ENCODE measurements at places on chromosomes 16 and 17. TPM values are rescaled to one million over a fixed set of nuclear protein-coding genes. Genes with fewer than 3 reads are reported as not detected.
A peak's percentile ranks its signal among the peaks of the same experiment; 100 is the strongest.

VAT1L gene
- not detected for total RNA-seq

OTOP3 gene
- not detected for total RNA-seq

DNA sequence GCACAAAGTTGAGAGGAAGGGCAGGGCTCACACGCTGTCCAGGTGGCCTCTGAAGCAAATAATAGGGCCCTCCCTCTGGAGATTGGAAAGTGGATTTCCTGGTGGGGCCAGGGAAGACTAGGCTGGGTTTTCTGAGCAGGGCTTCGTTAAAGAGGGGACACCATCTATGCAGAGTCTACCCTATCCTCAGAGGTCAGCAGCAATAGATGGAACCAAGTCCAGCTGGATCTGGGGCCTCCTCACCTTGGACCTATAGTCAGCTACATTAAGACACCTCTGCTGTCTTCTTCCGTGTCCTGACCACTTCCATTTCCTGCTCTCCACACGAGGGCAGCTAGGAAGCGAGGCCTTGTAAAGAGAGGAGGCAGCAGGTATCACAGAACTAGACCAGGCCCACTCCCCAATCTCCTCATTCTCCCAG is 14.7 kb upstream of the ST6GALNAC1 start:
- H3K36me3 ChIP-seq = no peaks in the 10 kb centered on the region
- DNase-seq = no peak
- peak overlapping the region; percentile 59 for H3K27ac ChIP-seq
- peaks cover 20% of the 10 kb centered on the region for H3K4me1 ChIP-seq

DNA sequence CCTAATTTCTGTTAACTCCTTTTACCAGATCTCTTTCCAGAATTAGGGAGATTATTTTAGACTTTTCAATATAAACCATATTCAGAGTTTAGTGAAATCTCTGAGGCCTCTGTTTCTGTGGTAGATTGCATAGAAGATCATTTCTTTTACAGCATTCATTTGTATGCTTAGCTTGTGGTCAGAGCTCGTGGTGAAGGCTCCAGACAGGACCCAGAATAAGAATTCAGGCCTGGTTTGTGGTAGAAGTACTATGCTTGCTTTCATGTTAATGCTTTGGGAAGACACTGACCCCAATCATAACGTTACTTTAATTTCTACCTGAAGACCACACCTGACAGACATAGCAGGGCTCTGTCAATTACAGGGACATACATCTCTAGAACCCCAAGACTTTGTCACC is 258.1 kb downstream of the FTO start:
- H3K27me3 ChIP-seq = no peaks in the 10 kb centered on the region
- H3K4me3 ChIP-seq = no peak overlapping the region
- H3K27ac ChIP-seq = no peak overlapping the region
- no peaks in the 10 kb centered on the region for H3K36me3 ChIP-seq

- no peak overlapping the region for H3K4me3 ChIP-seq
- H3K27ac ChIP-seq = no peak overlapping the region
- H3K27me3 ChIP-seq = no peaks in the 10 kb centered on the region
- H3K36me3 ChIP-seq = peaks cover 16% of the 10 kb centered on the region
Measured at GRCh38 chr17:47622180-47622549, 27.6 kb upstream of the KPNB1 start.

DNA sequence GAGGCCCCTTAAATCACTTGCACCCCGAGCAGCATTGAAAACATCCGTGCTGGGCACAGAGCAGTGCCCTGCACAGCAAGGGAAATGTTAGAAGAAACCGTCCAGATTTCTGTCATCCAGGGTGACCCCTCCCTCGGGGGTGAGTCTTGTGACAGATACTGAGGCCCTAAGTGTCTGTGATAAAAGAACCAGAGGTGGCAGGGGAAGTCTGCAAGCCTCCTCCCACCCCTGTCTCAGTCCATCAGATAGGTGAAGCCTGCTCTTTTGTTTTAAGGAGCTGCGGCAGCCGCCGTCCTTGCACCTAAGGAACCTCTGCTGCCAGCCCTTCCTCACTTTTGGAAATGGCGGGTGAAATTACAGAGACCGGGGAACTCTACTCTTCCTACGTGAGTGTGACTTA is 845 bp upstream of the NAT9 start:
- peaks cover 72% of the 10 kb centered on the region for H3K4me1 ChIP-seq
- DNase-seq = no peak
- peak overlapping the region; percentile 97 for H3K27ac ChIP-seq
- no peaks in the 10 kb centered on the region for H3K36me3 ChIP-seq
- peak overlapping the region; percentile 100 for H3K4me3 ChIP-seq

GRCh38 chr16:2979669-2980226 is 498 bp downstream of the PKMYT1 start:
- no peak for DNase-seq
- H3K36me3 ChIP-seq = no peaks in the 10 kb centered on the region
- no peaks in the 10 kb centered on the region for H3K27me3 ChIP-seq

DNA sequence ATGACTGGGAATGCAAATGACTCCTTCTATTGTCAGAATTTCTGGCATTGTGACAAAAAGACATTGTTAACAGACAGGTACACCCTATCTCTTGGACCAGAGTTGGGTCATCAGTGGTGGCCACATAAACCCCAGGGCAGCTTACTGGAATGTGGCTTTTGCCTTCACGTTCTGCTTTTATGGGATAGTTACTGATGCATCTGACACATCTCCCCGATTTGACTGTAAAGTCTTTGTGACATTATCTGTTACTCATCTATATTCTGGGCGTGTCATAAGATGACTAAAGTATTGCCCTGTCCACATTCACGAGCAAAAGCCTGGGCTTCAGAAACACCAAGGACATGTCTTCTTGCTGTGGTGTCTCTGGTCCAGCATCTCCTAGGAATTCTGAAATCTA is 18.7 kb upstream of the AQP8 start:
- no peak overlapping the region for H3K4me3 ChIP-seq
- H3K27me3 ChIP-seq = no peaks in the 10 kb centered on the region
- no peaks in the 10 kb centered on the region for H3K4me1 ChIP-seq
- no peak overlapping the region for H3K27ac ChIP-seq

DNA sequence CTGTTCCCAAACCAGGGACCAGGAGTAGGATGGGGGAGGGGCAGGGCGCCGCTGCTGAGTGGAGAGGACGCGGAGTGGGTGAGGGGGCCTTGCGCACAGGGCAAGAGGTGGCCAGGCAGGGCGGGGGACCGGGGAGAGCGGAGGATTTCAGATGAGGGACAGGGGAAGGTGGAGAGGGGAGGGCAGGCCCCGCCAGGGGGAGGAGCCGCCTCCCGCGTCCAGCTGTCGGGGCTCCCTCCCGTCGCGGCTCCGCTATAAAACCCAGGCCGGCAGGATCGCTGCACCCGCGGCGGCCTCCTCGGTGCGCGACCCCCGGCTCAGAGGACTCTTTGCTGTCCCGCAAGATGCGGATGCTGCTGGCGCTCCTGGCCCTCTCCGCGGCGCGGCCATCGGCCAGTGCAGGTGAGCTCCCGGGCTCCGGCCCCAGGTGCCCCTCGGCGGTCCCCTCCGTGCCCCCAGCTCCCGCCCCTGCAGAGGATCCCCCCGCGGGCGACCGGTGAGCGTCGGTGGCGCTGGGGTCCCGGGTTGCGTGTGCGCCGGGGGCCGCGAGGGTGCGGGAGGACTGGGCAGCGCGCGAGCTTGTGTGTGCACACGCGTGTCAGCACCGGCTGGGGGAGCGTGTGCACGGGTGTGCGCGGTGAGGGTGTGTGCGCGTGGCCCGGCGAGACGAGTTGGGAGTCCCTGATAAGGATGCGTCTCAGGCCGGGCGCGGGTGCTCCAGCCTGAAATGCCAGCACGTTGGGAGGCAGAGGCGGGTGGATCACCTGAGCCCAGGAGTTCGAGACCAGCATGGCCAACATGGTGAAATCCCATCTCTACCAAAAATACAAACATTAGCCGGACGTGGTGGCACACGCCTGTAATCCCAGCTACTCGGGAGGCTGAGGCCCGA is at the start of gene CA4:
Gene CA4 (plus strand): TSS at position 283 of the 892 bp plus-strand sequence. CDS start 62 bp downstream, at position 345.
- no peak within 1 kb of the TSS for H3K27ac ChIP-seq
- no peaks in the 10 kb centered on the region for H3K36me3 ChIP-seq
- peaks cover 8% of the 10 kb centered on the region for H3K4me1 ChIP-seq
- no peak for DNase-seq

DNA sequence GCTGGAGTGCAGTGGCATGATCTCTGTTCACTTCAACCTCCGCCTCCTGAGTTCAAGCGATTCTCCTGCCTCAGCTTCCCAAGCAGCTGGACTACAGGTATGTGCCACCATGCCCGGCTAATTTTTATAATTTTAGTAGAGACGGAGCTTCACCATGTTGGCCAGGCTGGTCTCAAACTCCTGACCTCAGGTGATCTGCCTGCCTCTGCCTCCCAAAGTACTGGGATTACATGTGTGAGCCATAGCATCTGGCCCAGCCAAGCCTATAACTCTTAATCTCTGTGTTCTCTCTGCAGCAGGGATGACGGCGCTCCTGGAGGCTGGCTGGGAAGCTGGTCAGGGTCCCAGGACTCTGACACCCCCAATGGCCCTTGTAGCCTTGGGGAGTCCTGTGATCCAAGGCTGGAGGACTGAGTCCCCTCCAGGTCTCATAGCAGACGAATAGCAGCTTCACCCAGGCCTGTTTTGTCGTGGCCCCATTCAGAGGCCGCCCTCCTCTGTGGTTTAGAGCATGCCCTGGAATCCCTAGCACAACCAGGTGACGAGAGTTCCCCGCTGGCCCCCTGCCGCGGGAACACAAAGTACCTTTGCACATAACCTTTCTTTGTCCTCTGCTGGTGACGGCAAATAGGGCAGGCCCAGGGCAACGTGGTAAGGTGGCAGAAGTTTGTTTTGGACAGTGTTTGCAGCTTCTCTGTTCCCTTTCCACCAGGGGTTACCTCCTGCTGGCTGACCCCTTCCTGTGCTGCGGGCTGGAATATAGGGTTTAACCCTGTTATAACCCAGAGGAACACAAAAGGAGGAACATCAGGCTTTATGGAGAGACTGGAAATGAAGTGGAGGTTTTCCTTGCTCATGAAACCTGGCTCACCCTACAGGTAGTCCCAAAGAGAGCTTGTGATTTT is 43.0 kb upstream of the TOB1 start:
- no peak overlapping the region for H3K4me3 ChIP-seq
- peaks cover 26% of the 10 kb centered on the region for H3K4me1 ChIP-seq
- no peak for DNase-seq
- H3K27ac ChIP-seq = no peak overlapping the region

- no peaks in the 10 kb centered on the region for H3K4me1 ChIP-seq
- H3K4me3 ChIP-seq = no peak overlapping the region
- peaks cover 35% of the 10 kb centered on the region for H3K27me3 ChIP-seq
- H3K27ac ChIP-seq = no peak overlapping the region
- peaks cover 8% of the 10 kb centered on the region for H3K36me3 ChIP-seq
Measured at GRCh38 chr17:1470755-1471462, 14.9 kb upstream of the CRK start.

GRCh38 chr16:31501226-31501965 is 6.8 kb downstream of the RUSF1 start:
- H3K27ac ChIP-seq = no peak overlapping the region
- H3K4me1 ChIP-seq = peaks cover 6% of the 10 kb centered on the region
- peak; percentile 28 for DNase-seq
- no peaks in the 10 kb centered on the region for H3K27me3 ChIP-seq

DNA sequence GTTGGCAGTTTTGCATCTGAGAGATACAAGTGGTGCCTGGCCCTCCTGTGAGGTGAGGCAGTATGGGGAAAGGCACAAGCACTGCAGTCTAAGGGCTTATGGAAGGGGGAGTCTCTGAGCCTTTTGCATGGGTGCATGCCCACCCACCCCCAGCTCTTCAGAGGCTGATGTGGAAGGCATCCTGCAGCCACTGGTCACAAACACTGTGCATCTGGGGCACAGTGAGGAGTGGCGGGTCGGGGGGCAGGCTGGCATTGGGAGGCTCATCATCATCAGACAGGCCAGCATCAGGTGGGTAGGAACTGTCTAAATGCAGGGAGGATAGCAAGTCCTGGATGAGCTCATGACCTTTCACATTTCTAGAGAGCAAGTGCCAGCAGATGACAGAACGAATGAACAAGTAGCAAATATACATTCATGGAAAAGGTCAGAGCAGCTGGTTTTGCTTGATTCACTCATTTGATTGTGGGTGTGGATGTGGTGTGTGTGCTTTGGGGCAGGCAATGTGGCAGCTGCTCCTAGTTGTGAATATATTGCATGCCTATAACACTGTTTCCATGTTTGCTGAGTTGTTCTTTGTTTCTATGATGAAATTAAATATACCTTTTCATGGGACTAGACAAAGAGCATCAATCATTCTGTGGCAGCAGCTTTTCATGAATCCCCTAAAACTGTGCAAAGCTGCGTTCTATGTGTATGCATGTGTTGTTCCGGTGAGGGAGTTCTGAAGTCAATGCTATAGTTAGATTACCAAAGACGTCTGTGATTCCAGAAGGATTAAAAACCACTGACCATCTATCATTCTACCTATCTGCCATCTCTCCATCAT is 29.2 kb downstream of the TRIM25 start:
- no peaks in the 10 kb centered on the region for H3K27me3 ChIP-seq
- H3K4me1 ChIP-seq = no peaks in the 10 kb centered on the region
- DNase-seq = no peak
- H3K4me3 ChIP-seq = no peak overlapping the region
- no peak overlapping the region for H3K27ac ChIP-seq

GRCh38 chr16:58421529-58421928 is 29.3 kb downstream of the GINS3 start:
- peaks cover 18% of the 10 kb centered on the region for H3K27me3 ChIP-seq
- no peak overlapping the region for H3K4me3 ChIP-seq
- no peaks in the 10 kb centered on the region for H3K36me3 ChIP-seq
- no peak for DNase-seq

- peak; percentile 90 for DNase-seq
- peak within 1 kb of the TSS; percentile 93 for H3K4me3 ChIP-seq
- H3K27me3 ChIP-seq = no peaks in the 10 kb centered on the region
- no peaks in the 10 kb centered on the region for H3K36me3 ChIP-seq
- peak within 1 kb of the TSS; percentile 85 for H3K27ac ChIP-seq
Measured at GRCh38 chr16:48385253-48386150, at the start of gene SIAH1. Gene SIAH1, minus strand, starts transcription at chr16:48385413. Its CDS starts 22,985 bp downstream, at chr16:48362428.

- no peak overlapping the region for H3K27ac ChIP-seq
- no peaks in the 10 kb centered on the region for H3K36me3 ChIP-seq
- H3K4me3 ChIP-seq = no peak overlapping the region
- no peaks in the 10 kb centered on the region for H3K4me1 ChIP-seq
Measured at GRCh38 chr17:58242171-58242784, 3.9 kb downstream of the LPO start.

GRCh38 chr17:146983-147761 is 9.8 kb downstream of the SCGB1C2 start:
- no peak overlapping the region for H3K4me3 ChIP-seq
- H3K4me1 ChIP-seq = no peaks in the 10 kb centered on the region
- no peak overlapping the region for H3K27ac ChIP-seq
- H3K36me3 ChIP-seq = no peaks in the 10 kb centered on the region
- peak; percentile 54 for DNase-seq

All from natural killer cell treated with Interleukin-12 subunit alpha and Interleukin-12 subunit beta and Interleukin-15 and Interleukin-18, amount 100 ng/mL, for 72 hours (primary cell).